ENCODE measurements at places on chromosomes 16 and 17.

DNA sequence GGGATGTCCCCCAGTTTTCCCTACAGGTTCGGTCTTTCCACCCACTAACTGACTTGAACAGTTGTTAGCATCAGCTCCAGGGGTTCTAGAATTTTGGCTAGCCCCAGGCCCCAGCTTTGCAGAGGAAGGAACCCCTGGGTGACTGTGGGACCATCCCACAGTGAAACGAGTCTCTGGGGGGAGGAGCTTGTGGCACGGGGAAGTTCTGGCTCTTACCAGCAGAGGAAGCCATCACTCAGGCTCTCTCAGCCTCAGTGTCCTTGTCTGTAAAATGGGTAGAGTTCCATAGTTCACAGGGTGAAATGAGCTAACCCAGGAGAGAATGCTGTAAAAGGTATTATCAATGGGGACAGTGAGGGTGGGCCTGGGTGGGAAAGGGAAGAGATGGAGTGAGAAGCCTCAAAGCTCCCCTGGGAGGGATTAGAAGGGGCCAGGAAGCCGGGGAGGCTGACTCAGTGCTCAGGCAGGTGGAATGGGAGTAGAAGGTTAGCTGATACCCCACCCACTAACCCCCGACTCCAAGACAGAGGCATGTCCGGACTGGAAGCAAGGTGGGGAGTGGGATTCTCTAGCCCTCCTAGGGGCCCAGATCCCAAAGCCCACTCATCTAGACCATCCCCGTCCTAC lies 30.9 kb upstream of the CDC42EP4 start:
- H3K27me3 ChIP-seq, result no peaks in the 10 kb centered on the region
- H3K36me3 ChIP-seq, result no peaks in the 10 kb centered on the region
- peaks cover 44% of the 10 kb centered on the region for H3K4me1 ChIP-seq
- DNase-seq, result peak; percentile 60

GRCh38 chr16:12002447-12003006 lies 26.0 kb downstream of the SNX29 start:
- peaks cover 4% of the 10 kb centered on the region for H3K36me3 ChIP-seq
- DNase-seq, result peak; percentile 39
- H3K27me3 ChIP-seq, result no peaks in the 10 kb centered on the region
- H3K27ac ChIP-seq, result no peak overlapping the region
- H3K4me3 ChIP-seq, result no peak overlapping the region
- no peaks in the 10 kb centered on the region for H3K4me1 ChIP-seq

DNA sequence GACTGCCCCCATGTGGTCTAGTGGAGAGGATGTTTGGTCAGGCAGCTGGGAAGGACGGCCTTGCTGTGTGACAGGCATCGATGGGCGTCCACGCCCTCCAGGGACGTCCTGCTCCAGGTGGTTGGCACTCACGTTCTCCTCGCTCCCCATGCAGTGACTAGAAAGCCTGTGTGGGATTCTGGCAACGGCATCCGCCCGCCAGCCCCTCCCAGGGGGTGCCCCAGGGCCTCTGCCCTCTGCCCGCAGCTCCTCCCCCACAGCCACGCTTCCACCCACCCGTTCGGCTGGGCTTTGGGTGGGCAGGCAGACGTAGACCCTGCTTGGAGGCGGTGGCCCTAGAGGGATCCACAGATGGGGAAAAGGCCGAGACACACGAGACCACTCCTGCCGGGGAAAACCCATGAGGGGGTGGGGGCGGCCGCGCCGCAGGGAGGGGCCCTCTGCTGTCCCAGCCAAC lies 4.7 kb upstream of the IL17C start:
- H3K4me3 ChIP-seq, result no peak overlapping the region
- 0 out of 2 replicates have a peak, but pooled peaks cover 8% of the 10 kb centered on the region for H3K27me3 ChIP-seq
- peak; percentile 56 for DNase-seq
- no peak overlapping the region for H3K27ac ChIP-seq
- no peaks in the 10 kb centered on the region for H3K4me1 ChIP-seq

- no peaks in the 10 kb centered on the region for H3K36me3 ChIP-seq
- no peaks in the 10 kb centered on the region for H3K27me3 ChIP-seq
- H3K4me3 ChIP-seq, result no peak overlapping the region
Measured at GRCh38 chr17:4357030-4357628, 9.3 kb downstream of the UBE2G1 start.

GRCh38 chr16:81837312-81837751 lies 58.2 kb downstream of the PLCG2 start:
- H3K4me3 ChIP-seq, result no peak overlapping the region
- DNase-seq, result no peak
- H3K27me3 ChIP-seq, result peaks cover 11% of the 10 kb centered on the region
- H3K27ac ChIP-seq, result no peak overlapping the region
- H3K4me1 ChIP-seq, result no peaks in the 10 kb centered on the region

GRCh38 chr16:22031483-22032083 lies 23.7 kb downstream of the MOSMO start:
- no peak for DNase-seq
- H3K27me3 ChIP-seq, result no peaks in the 10 kb centered on the region
- no peak overlapping the region for H3K4me3 ChIP-seq
- H3K36me3 ChIP-seq, result 0 out of 2 replicates have a peak, but pooled peaks cover under 1% of the 10 kb centered on the region
- peaks cover 30% of the 10 kb centered on the region for H3K4me1 ChIP-seq

All from GM23248 (cell line).